Astrocyte (in vitro differentiated cells and primary cell): ENCODE measurements at places on chromosomes 12 and 14. TPM values are rescaled to one million over a fixed set of nuclear protein-coding genes. Genes with fewer than 3 reads are reported as not detected.

The FERMT2 gene
- total RNA-seq: 324 and 364 TPM in 2 replicates

The ALDH1L2 gene
- total RNA-seq: 69.2 and 91.6 TPM in 2 replicates

The DDN gene
- total RNA-seq: 0.50 and 0.55 TPM in 2 replicates

The TMPRSS12 gene
- not detected in 2 replicates for total RNA-seq

The TROAP gene
- total RNA-seq: 2.2 and 2.7 TPM in 2 replicates

The ZBTB42 gene
- total RNA-seq: 6.6 and 6.9 TPM in 2 replicates

The LTB4R gene
- total RNA-seq: 5.5 TPM in 2 replicates

The ACOT6 gene
- not detected in 2 replicates for total RNA-seq

The DGKA gene
- total RNA-seq: 108 and 118 TPM in 2 replicates

The L3HYPDH gene
- total RNA-seq: 57.2 and 62.8 TPM in 2 replicates

The PSMC1 gene
- 93.7 and 112 TPM in 2 replicates for total RNA-seq

The CLEC1A gene
- total RNA-seq: not detected in 2 replicates

The GPRC5A gene
- 4.2 and 12.5 TPM in 2 replicates for total RNA-seq

The BCL7A gene
- 8.5 and 9.6 TPM in 2 replicates for total RNA-seq

The ZCRB1 gene
- total RNA-seq: 45.8 and 50.7 TPM in 2 replicates

The TMEM229B gene
- total RNA-seq: 1.3 and 1.8 TPM in 2 replicates

The CAND1 gene
- 176 and 185 TPM in 2 replicates for total RNA-seq

The IPO8 gene
- 39.2 and 41.0 TPM in 2 replicates for total RNA-seq

The DBX2 gene
- not detected in 2 replicates for total RNA-seq

The LMNTD1 gene
- total RNA-seq: not detected in 2 replicates

The CLEC6A gene
- not detected in 2 replicates for total RNA-seq

The REP15 gene
- 2.1 and 3.8 TPM in 2 replicates for total RNA-seq

The SLC4A8 gene
- total RNA-seq: 5.1 and 5.5 TPM in 2 replicates

The P2RX2 gene
- not detected in 2 replicates for total RNA-seq

The IFNG gene
- total RNA-seq: not detected in 2 replicates
